ENCODE measurements at places on chromosomes 5 and 9. TPM values are rescaled to one million over a fixed set of nuclear protein-coding genes. Genes with fewer than 3 reads are reported as not detected.

DNA sequence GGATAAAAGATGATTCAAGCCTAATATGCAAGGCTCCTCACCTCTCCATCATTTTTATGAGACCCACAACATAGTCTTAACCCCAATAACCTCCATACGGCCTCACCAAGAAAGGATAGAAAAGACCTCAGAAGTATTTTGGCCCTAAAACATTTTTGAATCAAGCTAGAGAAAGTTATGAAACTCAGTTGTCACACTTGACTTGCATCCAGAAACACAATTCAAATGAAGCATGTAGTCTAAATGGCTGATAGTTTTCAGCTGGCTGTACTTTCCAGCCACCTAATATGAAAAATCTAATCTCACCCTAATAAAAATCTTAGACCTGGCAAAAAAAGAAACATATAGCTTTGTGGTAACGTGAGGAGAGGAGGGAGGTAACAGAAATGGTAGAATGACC, 116.1 kb downstream of the ARL15 start:
- DNase-seq: peak; percentile 31

- DNase-seq: no peak
Observed at GRCh38 chr5:120447706-120448239, 16.3 kb upstream of the PRR16 start.

DNA sequence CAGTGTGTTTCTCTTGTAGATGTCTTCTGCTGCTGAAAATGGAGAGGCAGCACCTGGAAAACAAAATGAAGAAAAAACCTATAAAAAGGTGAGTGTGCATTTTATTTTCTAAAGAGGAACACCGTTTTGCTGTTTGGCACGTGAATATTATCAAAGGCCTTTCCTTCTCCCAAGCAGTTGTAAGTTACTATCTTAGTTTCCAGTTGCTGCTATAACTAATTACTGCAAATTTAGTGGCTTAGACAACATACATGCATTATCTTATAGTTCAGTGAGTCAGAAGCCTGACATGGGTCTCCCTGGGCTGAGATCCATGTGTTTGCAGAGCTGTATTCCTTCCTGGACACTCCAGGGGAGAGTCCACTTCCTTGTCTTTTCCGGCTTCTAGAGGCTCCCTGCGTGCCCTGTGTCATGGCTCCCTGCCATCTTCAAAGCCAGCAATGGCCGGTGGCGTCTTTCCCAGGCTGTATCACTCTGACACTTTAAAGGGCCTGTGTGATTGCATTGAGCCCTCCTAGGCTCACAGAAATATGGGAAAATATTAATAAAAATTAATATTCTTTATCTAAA, 117.6 kb downstream of the PIP5K1B start:
- no peak for DNase-seq

GRCh38 chr5:1796371-1797102, 3.1 kb downstream of the MRPL36 start:
- DNase-seq: no peak

SOX30 gene
- not detected for total RNA-seq

- DNase-seq: no peak
Observed at GRCh38 chr9:114198249-114199040, 43.1 kb downstream of the COL27A1 start.

ZFP2 gene
- 5.8 TPM for total RNA-seq

GRCh38 chr9:27440888-27441740, 83.0 kb upstream of the IFNK start:
- DNase-seq: no peak

Measured in urinary bladder (tissue), 4 donors.